ENCODE measurements at places on chromosomes 3 and 15.

DNA sequence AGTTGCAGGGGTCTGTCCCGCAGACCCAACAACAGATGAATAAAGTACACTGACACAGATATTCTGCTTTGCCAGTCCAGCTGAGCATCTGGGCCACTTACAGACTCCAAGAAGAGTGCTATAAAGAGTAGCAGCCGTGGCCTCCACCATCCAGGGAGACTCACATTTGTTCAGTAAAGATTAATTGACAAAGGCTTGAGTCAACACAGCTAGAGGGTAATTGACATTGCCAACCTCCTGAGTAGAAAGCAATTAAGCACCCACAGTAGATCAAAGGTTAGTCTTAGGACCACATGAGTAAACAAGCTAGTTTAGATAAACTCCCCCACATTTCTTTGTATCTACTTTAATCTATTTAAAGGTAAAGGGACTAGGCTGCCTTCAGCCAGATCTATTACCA lies 16.3 kb upstream of the CRTC3 start:
- DNase-seq, result no peak

DNA sequence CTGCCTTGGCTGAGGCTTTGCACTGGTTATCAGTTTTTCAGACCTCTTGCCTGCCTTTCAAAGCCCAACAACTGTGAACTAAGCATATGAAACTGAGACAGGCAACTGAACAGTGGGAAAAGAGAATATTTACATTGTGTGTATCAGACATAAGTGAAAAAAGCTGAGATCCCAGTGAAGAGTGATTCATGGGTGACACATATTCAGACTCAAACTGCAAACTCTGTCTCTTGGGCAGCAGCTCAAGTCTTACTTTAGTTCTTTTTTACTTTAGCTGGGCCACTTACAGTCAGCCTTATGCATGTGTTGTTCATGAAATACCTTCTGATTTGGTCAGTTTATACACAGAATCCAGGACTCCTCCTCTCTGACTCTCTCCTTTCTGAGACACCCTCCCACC lies 19.2 kb downstream of the SUCLG2 start:
- DNase-seq, result no peak

DNA sequence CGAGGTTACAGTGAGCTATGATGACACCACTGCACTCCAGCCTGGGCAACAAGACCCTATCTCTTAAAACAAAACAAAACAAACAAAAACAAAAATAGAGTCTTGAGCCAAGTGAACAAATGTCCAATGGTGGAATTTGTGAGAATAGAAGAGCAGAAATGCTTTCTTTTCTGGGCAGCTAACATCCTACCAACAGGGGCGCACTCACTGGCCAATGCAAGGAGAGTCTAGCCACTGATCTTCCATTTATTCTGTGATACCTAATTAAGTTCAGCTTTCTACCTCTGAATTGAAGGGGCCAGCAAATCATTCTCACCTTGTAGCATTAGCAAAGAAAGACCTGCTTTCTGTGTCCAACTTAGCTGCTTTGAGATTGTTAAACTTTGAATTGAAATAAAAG lies 301.9 kb upstream of the NR2F2 start:
- no peak for DNase-seq

DNA sequence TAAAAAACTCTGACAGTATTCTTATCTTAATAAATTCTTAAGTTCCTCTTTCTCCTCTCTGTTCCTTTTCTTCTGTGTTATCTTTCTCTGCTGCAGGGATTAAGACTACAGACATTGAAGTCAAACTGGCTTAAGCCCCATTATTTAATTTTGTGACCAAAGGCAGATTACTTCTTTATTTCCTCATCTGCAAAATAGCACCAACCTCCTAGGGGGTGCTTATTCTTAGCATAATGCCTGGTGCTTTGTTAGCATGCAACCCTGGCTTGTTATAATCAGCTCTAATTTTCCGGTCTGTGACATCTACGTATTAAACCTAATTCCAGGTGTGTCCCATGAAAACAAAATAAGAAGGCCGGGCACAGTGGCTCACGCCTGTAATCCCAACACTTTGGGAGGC lies 23.8 kb downstream of the SEMA6D start:
- DNase-seq, result no peak

DNA sequence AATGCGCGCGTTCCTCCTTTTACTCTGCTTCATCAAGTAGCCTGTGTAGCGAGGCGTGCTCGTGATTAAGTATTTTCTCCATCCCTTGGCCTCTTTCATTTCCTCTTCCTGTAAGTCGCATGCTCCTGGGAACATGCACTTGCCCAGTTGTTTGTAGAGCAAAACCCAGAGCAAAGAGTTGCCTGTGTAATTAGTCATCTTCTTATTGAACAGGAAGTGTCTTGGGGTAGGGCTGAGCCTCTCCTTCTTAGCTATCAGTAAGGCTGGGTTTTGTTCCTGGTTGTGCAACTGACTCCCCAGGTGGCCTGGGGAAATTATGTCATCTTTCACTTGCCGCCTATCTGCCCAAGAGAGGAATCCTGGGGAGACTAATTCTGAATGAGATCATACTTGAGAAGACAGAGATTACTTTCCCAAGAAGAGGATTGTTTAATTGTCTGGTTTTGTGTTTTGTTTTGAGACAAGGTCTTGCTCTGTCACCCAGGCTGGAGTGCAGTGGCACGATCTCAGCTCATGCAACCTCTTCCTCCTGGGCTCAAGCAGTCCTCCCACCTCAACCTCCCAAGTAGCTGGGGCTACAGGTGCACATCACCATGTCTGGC lies 14.9 kb downstream of the LIPH start:
- DNase-seq, result peak; percentile 81

DNA sequence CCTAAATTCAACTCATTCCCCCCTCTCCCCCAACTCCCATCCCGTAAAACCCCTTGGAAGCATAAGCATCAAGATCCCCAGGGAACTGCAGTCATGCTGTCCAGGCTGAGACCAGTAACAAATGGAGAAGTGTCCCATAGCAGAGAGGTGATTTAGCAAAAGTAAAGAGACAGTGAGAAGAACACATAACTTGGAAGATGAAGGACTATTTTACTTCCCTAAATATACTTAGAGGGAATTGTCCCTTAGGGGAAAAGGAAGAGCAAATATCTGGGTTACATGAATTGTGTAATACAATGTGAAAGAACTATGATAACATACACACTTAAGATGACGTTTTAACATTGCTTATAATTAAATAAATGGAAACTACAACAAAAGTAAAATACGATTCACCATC lies 61.6 kb upstream of the LRRFIP2 start:
- no peak for DNase-seq
